AG09309 (cell line): ENCODE measurements at places on chromosomes 2 and 18.

GRCh38 chr2:156190517-156190916, 142.0 kb downstream of the NR4A2 start:
- DNase-seq: no peak

- no peak for DNase-seq
Measured at GRCh38 chr2:200943527-200944105, 19.8 kb downstream of the ORC2 start.

- DNase-seq: peak; percentile 92
Measured at GRCh38 chr2:151334082-151334815, 23.1 kb upstream of the TNFAIP6 start.

DNA sequence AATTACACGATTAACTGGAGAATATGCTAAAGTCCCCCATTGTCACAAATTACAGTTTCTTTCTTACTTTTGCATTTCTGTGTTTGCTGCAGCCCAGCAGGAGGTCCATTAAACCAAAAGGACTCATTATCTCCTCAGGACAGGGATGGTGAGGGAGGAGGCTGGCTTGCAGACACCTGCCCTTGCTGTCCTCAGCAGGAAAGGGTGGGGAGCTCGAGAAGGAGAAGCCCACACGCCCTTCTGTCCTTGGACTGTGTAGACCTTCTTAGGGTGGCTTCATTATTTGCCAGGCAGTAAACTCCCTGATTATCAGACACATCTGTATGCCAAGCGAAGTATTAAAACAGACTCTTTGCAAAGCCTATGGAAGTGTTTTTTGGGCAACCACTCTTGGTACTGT, 196.0 kb downstream of the LDLRAD4 start:
- no peak for DNase-seq

GRCh38 chr18:59093668-59094067, 46.0 kb upstream of the SEC11C start:
- no peak for DNase-seq

DNA sequence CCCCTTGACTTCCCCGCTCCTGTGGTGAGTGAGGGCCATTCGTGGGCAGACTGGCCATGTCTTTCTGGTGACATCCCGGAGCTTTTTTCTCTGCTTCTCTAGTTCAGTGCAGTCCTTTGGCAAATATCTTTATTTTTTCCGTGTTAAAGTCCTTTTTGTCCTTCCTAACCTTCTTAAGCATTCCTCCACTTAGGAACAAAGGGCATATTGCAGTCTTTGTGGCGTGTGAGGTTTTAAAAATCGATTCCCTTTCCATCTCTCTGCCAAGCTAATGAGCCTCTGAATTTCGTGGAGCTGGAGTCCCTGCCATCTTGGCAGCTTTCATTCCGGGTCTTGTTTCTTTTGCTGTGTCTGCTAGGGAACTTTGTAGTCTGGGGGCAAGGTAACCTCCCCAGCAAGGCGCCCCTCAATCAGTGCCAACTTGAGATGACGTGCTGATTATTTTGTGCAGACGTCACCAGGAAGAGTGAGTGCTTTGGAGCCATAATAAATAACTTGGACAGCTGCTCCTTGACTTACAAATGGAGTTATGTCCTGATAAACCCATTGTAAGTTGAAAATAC, 5.1 kb downstream of the CNNM3 start:
- DNase-seq: no peak

DNA sequence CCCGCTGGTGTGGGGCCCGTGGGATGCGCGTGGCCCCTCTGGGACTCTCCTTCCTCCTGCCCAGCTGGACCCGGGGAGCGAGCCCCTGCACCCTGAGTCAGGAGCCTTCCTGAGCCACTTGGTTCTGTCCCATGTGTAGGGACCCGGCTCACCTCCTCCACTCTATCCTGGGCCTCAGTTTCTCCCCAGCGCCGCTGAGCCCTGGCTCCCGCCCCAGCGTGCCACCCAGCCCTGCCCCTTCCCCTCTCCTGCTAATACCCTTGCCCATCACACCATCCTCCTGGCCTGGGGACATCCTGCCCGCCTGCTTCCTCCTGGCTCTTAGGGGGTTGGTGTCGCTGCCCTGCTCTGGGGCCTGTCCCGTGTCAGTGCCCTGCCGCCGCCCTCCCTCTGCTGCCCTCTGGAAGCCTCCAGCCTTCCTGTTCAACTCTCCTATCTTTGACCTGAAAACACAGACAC, 24.8 kb downstream of the GPC1 start:
- DNase-seq: no peak

DNA sequence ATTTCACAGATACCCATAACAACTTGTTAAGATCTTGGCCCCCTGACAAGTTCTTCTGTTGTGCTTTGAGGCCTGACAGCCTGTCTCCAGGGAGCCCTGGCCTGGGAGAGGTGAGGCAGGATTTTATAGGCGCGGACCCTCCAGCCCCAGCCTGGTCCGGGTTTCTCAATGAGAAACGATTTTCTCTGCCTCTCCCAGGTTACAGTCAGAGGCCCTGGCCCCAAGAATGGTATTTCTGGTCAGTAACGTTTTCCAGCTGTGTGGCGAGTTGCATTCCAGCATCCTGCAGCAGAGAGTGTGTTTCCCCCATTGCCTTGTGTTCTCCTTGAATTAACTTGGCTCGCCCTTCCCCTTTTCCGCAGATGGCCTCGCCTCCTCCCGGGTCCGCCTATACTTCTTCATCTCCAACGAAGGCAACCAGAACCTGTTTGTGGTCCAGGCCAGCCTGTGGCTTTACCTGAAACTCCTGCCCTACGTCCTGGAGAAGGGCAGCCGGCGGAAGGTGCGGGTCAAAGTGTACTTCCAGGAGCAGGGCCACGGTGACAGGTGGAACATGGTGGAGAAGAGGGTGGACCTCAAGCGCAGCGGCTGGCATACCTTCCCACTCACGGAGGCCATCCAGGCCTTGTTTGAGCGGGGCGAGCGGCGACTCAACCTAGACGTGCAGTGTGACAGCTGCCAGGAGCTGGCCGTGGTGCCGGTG, 3.0 kb downstream of the INHBB start:
- DNase-seq: no peak

DNA sequence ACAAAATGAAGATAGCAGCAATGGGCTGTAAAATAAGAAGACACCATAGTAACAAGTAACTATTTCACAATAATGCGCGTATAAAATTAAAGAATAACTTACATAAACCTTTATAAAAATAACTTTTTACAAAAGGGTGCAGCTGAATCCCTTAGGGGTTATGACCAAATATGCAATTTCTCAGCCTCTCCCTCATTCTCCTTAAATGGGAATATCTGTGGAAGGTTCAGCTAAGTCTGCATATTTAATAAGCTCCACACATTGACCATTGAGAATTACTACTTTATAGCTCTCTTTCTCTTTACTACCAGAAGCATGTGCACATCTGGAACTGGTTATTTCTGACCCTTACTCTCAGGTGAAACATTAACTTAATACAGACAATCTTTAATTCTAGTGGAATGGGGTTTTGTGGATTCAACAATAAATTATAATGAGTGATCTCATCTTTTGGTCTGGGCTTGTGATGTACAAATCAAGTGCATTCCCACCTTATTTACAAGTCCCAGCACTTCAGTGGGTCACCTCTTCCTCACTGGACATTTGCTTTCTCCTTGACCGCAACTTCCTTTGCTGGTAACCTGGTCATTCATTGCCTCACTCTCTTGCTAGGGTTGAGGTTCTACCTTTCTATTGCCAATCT, 15.7 kb downstream of the ARHGAP15 start:
- DNase-seq: no peak

DNA sequence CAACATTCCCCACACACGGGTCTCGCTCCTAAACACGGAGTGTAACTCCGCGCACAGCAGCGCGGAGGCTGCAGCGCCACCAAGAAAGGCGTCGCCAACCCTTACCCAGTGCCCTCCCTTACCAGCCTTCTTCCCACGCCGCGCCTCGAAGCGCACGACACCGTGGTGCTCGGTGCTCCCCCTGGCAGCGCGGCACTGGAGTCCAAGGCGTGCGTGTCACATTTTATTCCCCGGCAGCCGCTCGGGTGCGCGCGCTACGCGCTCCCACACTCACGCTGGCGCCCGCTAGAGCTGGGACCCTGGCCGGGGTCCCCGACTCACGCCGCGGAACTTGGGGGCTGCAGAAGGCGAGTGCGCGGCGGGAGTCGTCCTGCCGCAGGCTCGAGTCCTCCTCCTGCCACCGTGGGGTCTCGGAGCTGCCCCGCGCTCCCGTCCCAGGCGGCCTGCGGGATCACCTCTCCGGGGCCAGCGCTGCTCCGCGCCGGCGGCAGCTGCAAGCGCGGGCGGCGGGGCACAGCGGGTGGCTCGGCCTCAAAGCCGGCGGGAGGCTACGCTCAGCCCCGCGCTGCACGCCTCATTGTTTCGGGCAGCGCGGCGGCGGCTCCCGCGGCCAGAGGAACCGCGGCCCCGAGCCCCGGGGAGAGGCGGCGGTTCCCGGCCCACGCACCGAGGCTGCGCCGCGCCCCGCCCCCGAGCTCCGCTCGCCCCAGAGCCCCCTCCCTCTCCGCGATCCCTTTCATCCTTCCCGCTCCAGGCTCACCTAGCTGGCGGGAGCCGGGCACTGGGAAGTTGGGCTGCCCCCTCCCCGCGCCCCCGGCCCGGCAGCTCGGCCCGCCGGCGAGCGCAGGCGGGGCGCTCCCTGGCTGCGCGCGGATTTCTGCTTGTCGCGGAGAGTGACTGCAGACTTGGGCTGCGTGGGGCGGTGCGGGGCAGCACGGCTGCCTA, at the start of gene ST6GAL2:
Gene ST6GAL2, minus strand, starts transcription at position 197 of the 945 bp plus-strand sequence. CDS start 42,190 bp downstream, outside the sequence.
- DNase-seq: no peak

DNA sequence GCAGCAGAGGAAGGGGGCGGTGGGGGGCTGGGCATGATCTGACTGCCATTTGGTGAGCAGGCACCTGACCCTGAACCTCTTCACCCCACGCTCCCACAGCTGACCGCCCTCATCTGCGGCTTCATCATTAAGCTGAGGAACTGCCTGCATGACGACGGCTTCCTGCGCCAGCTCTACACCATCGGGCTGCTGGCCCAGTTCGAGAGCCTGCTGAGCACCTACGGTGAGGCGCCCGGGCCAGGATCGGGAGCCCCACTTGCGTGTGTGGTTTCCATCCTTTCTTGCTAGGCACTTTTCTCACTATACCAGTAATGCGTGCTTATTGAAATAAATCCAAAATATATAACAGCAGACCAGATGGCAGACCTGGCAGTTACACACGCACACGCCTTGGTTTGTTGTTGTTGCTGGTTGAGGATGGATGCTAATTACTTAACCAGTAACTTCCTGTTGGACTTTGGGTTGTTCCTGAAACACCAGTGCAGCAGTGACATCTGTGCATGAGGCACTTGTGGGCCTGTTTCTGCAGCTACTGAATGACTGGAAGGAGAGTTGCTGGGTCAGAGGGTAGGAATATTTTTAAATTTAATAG, 43.7 kb downstream of the COA5 start:
- no peak for DNase-seq

DNA sequence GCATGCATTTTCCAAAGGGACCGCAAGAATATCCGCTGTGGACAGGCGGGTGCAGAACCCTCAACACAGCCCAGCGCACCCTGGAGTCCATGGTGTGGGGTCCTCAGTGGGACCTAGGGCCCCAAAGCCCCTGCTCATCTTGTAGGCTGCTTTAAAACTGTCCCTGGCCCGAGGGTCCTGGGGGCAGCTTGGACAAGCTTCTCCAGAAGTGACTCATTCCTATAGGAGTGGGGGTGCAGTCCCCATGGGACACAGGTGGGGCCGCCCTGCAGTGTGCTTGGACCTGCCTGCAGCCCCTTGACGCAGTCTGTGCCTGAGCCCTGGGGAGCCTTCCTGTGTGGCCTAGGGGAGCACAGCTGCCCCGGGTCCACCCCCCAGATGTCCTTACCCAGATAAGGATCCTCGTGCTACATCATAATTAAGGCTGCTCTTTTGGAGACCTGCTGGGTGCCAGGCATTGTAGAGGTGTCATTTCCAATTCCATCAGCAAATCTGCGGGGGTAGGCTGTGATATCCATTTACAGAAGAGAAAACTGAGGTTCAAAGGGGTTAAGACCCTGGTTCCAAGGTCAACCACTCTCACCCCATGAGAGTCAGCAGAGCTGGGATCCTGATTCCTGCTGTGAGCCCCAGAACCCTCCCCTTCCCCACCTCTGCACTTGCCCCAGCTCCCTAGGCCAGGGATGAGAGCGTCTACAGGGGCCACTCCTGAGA, 1.7 kb upstream of the HS6ST1 start:
- DNase-seq: no peak

GRCh38 chr2:120432976-120433815, 87.3 kb downstream of the INHBB start:
- DNase-seq: no peak

GRCh38 chr2:112089375-112089774, 34.3 kb downstream of the TMEM87B start:
- DNase-seq: no peak

DNA sequence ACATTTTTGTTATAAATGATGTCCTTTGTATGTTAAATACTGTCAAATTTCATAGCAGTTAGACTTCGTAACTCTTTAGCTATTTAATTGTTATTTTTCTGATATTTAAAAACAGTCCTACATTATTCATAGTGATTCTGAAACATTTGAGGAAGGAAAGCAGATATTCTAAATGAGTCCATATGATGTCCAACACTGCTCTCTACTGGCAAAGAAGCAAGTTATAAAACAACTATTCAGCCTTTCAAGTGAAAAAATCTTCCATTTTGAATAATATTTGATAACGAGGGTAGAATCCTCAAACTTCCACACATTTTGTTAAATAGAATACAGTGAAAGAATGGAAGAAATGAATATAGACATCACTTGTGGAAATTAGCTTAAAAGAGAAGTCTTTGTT, 220.8 kb downstream of the GULP1 start:
- DNase-seq: peak; percentile 41

DNA sequence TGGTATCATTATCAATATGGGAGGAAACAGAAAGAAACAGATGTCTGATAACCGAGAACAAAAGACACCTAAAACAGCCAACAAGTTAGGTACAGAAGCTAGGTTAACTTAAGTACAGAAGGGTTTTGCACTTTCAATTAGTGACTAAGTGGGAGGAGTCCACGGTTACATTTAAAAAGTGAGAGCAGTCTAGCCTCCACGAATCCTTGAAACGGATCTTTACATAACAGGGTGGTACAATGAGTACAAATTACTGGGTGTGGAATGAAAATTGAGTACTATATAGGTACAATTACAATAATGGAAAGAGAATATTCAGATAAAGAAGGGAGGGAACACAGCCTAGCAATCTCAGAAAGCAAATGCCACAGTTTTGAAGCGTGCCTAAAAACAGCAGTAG, 76.6 kb downstream of the TLK1 start:
- no peak for DNase-seq

GRCh38 chr2:10720306-10720705, 1.1 kb upstream of the ATP6V1C2 start:
- no peak for DNase-seq

- DNase-seq: peak; percentile 51
Measured at GRCh38 chr2:193966590-193966989, 1690.4 kb upstream of the SLC39A10 start.

DNA sequence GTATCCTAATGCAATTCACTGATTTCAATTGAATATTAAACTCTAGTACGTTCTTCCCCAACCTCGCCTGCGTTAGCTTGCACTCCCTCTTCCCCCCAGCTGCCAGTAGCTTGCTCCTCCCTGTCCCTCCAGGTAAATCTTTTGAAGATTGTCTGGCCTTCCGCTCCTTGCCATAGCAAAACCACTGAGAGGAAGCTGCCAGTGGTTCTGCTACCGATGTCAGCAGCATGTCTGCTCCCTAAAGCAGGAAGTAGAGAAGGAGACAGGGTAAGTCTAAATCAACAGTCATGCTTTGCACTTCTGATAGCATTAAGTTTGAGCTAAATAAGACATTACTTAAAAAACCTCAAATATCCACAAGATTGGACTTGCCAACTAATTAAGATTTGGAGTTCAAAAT, 89.1 kb downstream of the SCN2A start:
- no peak for DNase-seq

GRCh38 chr2:106117882-106118684, 76.0 kb downstream of the UXS1 start:
- DNase-seq: no peak
